ENCODE measurements at places on chromosomes 7 and 10. TPM values are rescaled to one million over a fixed set of nuclear protein-coding genes. Genes with fewer than 3 reads are reported as not detected.

The CXCL12 gene
- total RNA-seq, result 122 TPM

The NRCAM gene
- total RNA-seq, result 0.93 TPM

The TMEM229A gene
- total RNA-seq, result not detected

The TEX47 gene
- not detected for total RNA-seq

The LIPM gene
- not detected for total RNA-seq

The SMKR1 gene
- not detected for total RNA-seq

The CRYGN gene
- total RNA-seq, result 0.84 TPM

The DRGX gene
- not detected for total RNA-seq

The ANKRD61 gene
- not detected for total RNA-seq

GRCh38 chr10:15541376-15541775, 170.3 kb upstream of the FAM171A1 start:
- no peaks in the 10 kb centered on the region for H3K4me1 ChIP-seq
- H3K4me3 ChIP-seq, result no peak overlapping the region
- no peak for DNase-seq
- H3K27ac ChIP-seq, result no peak overlapping the region
- no peaks in the 10 kb centered on the region for H3K27me3 ChIP-seq

DNA sequence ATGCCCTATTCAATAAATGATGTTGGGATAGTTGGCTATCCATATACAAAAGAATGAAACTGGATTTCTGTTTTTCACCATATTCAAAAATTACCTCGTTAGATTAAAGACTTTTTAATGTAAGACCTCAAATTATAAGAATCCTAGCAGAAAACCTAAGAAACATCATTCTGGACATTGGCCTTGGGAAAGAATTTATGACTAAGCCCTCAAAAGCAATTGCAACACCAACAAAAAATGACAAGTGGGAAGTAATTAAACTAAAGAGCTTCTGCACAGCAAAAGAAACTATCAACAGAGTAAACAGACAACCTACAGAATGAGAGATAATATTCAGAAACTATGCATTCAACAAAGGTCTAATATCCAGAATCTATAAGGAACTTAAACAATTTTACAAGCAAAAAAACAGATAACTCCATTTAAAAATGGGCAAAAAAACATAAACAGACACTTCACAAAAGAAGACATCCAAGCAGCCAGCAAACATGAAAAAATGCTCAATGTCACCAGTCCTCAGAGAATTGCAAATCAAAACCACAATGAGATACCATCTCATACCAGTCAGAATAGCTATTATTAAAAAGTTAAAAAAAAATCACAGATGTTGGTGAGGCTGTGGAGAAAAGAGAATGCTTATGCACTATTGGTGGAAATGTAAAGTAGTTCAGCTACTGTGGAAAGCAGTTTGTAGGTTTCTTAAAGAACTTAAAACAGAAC, 309.8 kb downstream of the AHR start:
- no peak for DNase-seq
- H3K4me3 ChIP-seq, result no peak overlapping the region
- H3K36me3 ChIP-seq, result no peaks in the 10 kb centered on the region
- no peaks in the 10 kb centered on the region for H3K27me3 ChIP-seq

GRCh38 chr10:99849536-99849935, 67.1 kb downstream of the ABCC2 start:
- no peak for DNase-seq
- H3K36me3 ChIP-seq, result no peaks in the 10 kb centered on the region
- no peak overlapping the region for H3K4me3 ChIP-seq
- H3K4me1 ChIP-seq, result no peaks in the 10 kb centered on the region
- H3K27me3 ChIP-seq, result no peaks in the 10 kb centered on the region
- H3K27ac ChIP-seq, result no peak overlapping the region

DNA sequence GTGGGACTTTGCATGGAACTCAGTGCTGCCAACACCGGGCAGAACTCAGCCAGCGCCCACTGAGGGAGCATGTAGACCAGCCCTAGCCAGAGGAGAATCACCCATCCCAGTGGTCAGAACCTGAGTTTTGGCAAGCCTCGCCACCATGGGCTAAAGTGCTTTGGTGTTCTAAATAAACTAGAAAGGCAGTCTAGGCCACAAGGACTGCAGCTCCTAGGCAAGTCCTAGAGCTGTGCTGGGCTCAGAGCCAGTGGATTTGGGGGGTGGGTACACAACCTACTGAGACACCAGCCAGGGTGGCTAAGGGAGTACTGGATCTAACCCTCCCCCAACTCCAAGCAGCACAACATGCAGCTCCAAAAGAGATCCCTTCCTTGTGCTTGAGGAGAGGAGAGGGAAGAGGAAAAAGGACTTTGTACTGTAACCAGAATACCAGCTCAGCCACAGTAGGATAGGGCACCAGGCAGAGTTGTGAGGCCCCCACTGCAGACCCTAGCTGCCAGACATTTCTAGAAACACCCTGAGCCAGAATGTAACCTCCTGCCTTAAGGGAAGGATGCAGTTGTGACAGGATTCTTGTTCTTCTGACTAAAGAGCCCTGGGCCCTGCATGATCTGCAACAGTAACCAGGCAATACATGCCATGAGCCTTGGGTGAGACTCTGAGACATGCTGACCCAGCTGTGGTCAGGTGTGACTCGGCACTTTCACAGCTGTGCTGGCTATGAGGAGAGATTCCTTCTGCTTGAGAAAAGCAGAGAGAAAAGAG, 24.4 kb downstream of the GSDME start:
- no peak for DNase-seq
- no peaks in the 10 kb centered on the region for H3K4me1 ChIP-seq
- H3K27me3 ChIP-seq, result no peaks in the 10 kb centered on the region
- H3K36me3 ChIP-seq, result no peaks in the 10 kb centered on the region

GRCh38 chr10:62728479-62728878, 76.0 kb upstream of the ADO start:
- H3K27ac ChIP-seq, result no peak overlapping the region
- no peaks in the 10 kb centered on the region for H3K4me1 ChIP-seq
- DNase-seq, result no peak
- H3K4me3 ChIP-seq, result no peak overlapping the region
- no peaks in the 10 kb centered on the region for H3K36me3 ChIP-seq

- no peak overlapping the region for H3K27ac ChIP-seq
- H3K27me3 ChIP-seq, result no peaks in the 10 kb centered on the region
- peaks cover 2% of the 10 kb centered on the region for H3K36me3 ChIP-seq
- H3K4me1 ChIP-seq, result no peaks in the 10 kb centered on the region
These were observed 129.9 kb downstream of the GRK5 start for GRCh38 chr10:119337223-119337622.

DNA sequence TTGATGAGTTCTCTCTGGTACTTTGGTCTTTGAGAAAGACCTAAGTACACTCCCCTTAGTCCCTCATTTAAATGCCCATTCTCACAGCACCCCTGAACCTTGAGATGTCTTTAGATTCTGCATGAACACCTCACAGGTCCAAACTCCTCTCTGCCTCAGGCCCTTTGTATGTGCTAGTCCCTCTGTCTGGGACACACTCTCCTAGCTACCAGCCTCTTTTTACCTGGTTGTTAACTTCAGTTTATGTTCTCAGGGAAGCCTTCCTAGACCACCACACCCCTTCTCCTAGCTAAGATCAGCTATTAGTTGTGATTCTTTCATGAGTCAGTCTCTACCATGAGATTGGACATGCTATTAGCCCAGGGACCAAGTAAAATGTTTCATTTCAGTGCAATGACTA, 86.4 kb downstream of the PLCE1 start:
- H3K36me3 ChIP-seq, result no peaks in the 10 kb centered on the region
- no peaks in the 10 kb centered on the region for H3K4me1 ChIP-seq
- no peak overlapping the region for H3K27ac ChIP-seq
- DNase-seq, result no peak
- no peaks in the 10 kb centered on the region for H3K27me3 ChIP-seq

- DNase-seq, result no peak
- H3K27me3 ChIP-seq, result no peaks in the 10 kb centered on the region
- H3K36me3 ChIP-seq, result no peaks in the 10 kb centered on the region
- H3K4me3 ChIP-seq, result no peak overlapping the region
These were observed 180.3 kb upstream of the SHH start for GRCh38 chr7:155992538-155992937.

DNA sequence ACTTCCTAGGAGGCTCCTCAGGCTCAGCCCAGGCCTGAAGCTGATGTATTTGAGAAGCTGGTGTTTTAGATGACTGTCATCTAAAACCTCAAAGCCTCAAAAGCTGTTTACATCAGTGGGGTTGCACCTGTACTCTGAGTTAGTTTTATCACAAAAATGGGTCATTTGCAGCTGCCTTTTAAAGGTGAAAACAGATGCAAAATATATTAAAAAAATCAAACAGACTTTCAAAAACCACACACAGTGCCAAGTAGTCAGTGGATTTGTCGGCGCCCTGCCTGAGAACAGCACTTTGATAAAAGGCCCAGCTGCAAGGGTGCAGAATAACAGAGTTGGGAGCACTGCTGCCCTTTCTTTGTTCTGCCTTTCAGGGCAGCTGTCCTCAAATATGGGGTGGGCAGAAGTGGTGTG, 103.0 kb downstream of the VOPP1 start:
- H3K27ac ChIP-seq, result no peak overlapping the region
- DNase-seq, result no peak
- no peaks in the 10 kb centered on the region for H3K27me3 ChIP-seq
- H3K4me1 ChIP-seq, result no peaks in the 10 kb centered on the region
- no peak overlapping the region for H3K4me3 ChIP-seq
- H3K36me3 ChIP-seq, result peaks cover 12% of the 10 kb centered on the region

DNA sequence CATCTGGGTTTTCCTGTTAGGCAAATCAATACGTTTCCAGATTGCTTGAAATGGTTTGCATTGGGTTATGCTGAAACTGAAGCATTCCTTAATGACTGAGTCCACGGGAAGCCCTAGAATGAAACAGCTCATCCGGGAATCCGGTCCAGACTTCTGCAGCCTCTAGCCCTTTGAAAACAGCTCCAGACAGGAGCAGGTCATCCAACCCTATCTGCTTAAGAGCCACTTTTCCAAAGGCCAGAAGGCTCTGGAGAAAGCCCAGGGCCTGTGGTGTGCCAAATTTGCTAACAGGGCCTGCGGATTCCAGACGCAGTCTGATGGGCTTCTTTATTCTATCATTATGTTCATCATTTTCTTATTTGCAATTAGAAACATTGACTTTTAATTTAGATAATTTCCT, 265.4 kb downstream of the SKIDA1 start:
- no peaks in the 10 kb centered on the region for H3K27me3 ChIP-seq
- no peaks in the 10 kb centered on the region for H3K36me3 ChIP-seq
- H3K4me1 ChIP-seq, result no peaks in the 10 kb centered on the region
- no peak overlapping the region for H3K27ac ChIP-seq
- no peak overlapping the region for H3K4me3 ChIP-seq

DNA sequence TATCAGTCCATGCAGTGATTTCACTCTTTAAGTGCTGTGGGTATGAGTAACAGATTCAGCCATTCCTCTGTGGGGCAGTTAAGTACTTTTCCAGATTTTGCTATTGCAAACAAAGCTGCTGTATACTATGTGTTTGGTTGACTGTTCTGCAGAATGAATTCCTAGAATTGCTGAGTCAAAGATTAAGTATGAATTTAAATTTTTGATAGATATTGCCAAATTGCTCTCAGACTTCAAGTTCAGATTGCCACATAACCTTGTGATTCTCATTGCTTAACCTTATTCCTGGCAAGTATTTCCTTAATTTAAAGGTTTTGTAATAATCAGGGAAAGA, 21.6 kb upstream of the SAR1A start:
- H3K27me3 ChIP-seq, result no peaks in the 10 kb centered on the region
- DNase-seq, result no peak
- no peak overlapping the region for H3K4me3 ChIP-seq
- H3K4me1 ChIP-seq, result no peaks in the 10 kb centered on the region
- no peaks in the 10 kb centered on the region for H3K36me3 ChIP-seq

- H3K4me3 ChIP-seq, result no peak overlapping the region
- H3K27ac ChIP-seq, result no peak overlapping the region
- H3K36me3 ChIP-seq, result no peaks in the 10 kb centered on the region
- H3K4me1 ChIP-seq, result no peaks in the 10 kb centered on the region
- no peaks in the 10 kb centered on the region for H3K27me3 ChIP-seq
These were observed 294.3 kb upstream of the PFKP start for GRCh38 chr10:2772816-2773631.

GRCh38 chr10:82251222-82251906, 376.4 kb downstream of the NRG3 start:
- no peak overlapping the region for H3K27ac ChIP-seq
- no peak overlapping the region for H3K4me3 ChIP-seq
- H3K27me3 ChIP-seq, result no peaks in the 10 kb centered on the region
- no peak for DNase-seq
- H3K36me3 ChIP-seq, result no peaks in the 10 kb centered on the region

- no peak overlapping the region for H3K27ac ChIP-seq
- H3K4me1 ChIP-seq, result peaks cover 9% of the 10 kb centered on the region
- no peak overlapping the region for H3K4me3 ChIP-seq
- no peaks in the 10 kb centered on the region for H3K36me3 ChIP-seq
- DNase-seq, result no peak
These were observed 144.8 kb downstream of the CPEB3 start for GRCh38 chr10:92146107-92146506.

DNA sequence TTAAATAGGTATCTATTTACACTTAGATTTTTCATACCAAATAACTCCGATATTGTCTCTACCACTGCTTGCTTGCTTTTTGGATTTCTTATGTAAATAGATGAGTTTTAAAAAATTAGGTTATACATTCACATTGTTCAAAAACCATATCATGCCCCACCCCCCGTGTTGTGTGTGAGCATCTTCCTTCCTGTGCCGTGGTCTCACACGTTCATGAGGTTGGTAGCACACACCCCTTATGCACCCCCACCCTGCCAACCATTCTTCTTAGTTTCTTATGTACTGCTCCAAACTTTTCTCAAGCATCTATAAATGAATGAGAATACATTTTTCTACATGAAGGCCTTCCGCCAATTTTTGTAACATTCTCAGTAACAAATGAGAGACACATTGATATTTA, 115.6 kb downstream of the FANK1 start:
- no peak overlapping the region for H3K4me3 ChIP-seq
- no peak overlapping the region for H3K27ac ChIP-seq
- H3K4me1 ChIP-seq, result no peaks in the 10 kb centered on the region
- DNase-seq, result no peak
- H3K36me3 ChIP-seq, result peaks cover 3% of the 10 kb centered on the region

GRCh38 chr10:13790196-13790595, 203.4 kb downstream of the PRPF18 start:
- H3K27ac ChIP-seq, result no peak overlapping the region
- H3K4me1 ChIP-seq, result no peaks in the 10 kb centered on the region
- no peak overlapping the region for H3K4me3 ChIP-seq
- no peaks in the 10 kb centered on the region for H3K27me3 ChIP-seq
- DNase-seq, result no peak

DNA sequence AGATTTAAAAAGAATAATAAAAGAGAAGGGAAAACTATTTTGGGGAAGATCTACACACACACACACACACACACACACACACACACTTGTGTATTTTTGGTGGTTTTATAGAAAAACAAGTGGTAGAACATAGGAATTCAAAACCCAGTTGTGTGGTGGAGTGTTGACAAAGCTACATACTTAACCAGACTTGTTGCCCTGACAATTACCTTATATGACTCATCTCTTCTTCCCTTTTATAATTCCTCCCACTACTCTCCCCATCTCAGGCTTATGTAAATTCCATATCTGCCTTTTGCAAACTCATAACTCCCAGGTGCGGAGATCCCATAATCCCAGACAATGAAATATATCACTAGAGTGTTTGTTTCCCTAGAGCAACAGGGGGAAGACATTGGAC, 873.7 kb downstream of the NXPH1 start:
- no peaks in the 10 kb centered on the region for H3K27me3 ChIP-seq
- H3K36me3 ChIP-seq, result no peaks in the 10 kb centered on the region
- no peak for DNase-seq
